ENCODE measurements at places on chromosomes 13 and 19. TPM values are rescaled to one million over a fixed set of nuclear protein-coding genes. Genes with fewer than 3 reads are reported as not detected.

The LGALS14 gene
- total RNA-seq, result not detected

The MLLT1 gene
- total RNA-seq, result 21.4 TPM

The PLIN5 gene
- total RNA-seq, result not detected

The MATK gene
- not detected for total RNA-seq

The PDX1 gene
- total RNA-seq, result not detected

The LHB gene
- not detected for total RNA-seq

The ZNF177 gene
- 5.4 TPM for total RNA-seq

The ZNF563 gene
- total RNA-seq, result 2.4 TPM

The ZNF583 gene
- total RNA-seq, result 1.2 TPM

The CCDC194 gene
- total RNA-seq, result not detected

The PABPC3 gene
- total RNA-seq, result under 0.01 TPM

The THAP8 gene
- 7.6 TPM for total RNA-seq

The SYNE4 gene
- 0.15 TPM for total RNA-seq

The ZNF865 gene
- total RNA-seq, result 3.2 TPM

The ZNF208 gene
- total RNA-seq, result not detected

The KLK1 gene
- not detected for total RNA-seq

The BRME1 gene
- total RNA-seq, result 0.17 TPM

The F7 gene
- total RNA-seq, result not detected

The PRR36 gene
- total RNA-seq, result not detected

The DDA1 gene
- total RNA-seq, result 41.0 TPM

The MAST1 gene
- 0.89 TPM for total RNA-seq

The FAM83E gene
- total RNA-seq, result 0.45 TPM

The SSC5D gene
- total RNA-seq, result 1.7 TPM

The PPM1N gene
- total RNA-seq, result 0.89 TPM

The TTC9B gene
- not detected for total RNA-seq

All from bronchus fibroblast of lung (primary cell).